ENCODE measurements at places on chromosomes 2 and 18. TPM values are rescaled to one million over a fixed set of nuclear protein-coding genes. Genes with fewer than 3 reads are reported as not detected.

Gene TTC39C
- total RNA-seq, result 5.4 TPM

Gene IL1A
- not detected for total RNA-seq

DNA sequence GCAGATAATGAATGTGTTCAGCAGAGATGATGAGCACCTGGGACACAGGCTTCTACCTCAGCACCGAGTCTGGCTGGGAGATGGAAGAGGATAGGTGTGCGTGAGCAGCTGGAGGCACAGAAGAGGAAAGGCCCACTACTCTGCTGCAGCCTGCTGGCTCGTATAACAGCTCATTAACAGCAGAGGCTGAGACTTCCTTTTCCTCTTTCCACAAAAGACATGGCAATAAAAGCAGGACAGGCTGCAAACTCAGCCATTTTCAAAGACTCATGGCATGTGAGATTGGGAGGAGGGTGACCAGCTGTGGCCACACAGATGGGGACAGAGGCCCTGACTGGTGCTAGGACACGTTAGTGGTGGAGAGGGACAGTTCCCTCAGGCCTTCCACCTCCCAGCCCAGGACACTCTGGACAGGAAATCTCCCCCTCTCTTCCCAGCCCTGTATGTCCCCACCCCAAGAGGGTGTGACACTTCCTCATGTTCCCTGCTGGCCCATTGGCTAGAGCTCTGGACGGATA lies 60.3 kb downstream of the CACNB4 start:
- peak; percentile 50 for DNase-seq

Gene PDCD1
- 5.3 TPM for total RNA-seq

DNA sequence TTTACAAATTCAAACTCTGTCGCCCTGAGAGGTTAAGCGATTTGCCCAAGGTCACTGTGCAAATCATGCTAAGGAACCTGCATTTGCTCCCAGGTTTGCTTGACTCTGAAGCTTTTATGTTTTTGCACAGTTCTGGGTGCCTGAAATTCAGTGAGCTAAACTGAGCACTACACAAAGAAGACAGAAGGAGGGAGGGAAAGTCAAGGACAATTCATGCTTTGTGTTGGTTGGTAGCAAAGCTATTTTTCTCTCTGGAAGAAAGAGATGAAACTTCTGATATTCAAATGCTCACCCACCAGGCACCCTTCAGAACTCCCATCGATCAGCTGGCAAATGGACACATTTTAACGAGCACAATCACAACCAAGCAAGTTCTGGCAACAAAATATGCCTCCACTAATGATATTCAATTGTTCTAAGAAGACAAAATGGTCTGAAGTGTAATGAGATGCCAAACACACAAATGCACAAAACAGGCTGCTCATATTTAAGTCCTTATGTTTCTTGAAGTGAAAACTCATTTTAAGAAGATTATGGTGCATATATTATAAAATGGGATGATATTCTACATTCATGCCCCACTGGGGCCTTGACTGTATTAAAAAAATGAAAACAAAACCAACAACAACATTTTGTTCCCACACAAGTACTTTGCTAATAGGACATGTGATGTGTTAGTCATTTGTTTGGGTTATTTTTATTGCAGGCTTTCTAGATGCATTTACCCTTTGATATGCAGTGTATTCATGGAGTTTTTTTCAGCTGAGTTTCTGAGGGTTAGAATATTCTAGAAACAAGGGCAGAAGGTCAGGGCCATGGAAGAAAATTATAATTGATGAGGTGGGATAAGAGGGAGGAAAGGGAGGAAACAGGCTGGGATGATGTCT lies 445.6 kb upstream of the CELF4 start:
- no peak for DNase-seq

- DNase-seq, result no peak
Measured at GRCh38 chr18:59708988-59709387, 11.8 kb upstream of the CCBE1 start.

Gene B3GNT7
- 7.3 TPM for total RNA-seq

Gene ACP1
- 63.2 TPM for total RNA-seq

GRCh38 chr18:58580623-58581022 lies 48.3 kb downstream of the ALPK2 start:
- no peak for DNase-seq

DNA sequence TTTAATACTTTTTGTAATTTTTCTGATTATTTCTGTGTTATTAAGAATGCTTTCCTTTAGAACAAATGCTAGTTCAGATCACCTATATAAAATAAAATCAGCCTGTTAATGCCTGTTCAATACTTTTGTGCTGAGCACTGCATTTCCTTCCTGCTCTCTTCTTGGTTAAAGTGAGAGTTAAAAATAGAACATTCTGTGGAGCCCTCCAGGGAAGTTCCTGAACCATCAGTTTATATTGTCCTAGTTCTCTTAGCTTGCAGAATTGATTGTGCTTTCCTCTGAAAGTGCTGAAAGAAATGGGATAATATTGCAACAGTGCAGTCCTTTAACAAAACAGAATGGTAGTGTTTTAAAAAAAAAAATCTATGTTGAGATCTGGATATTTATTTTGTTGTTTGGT lies 74.6 kb upstream of the UBXN4 start:
- no peak for DNase-seq

- DNase-seq, result no peak
Measured at GRCh38 chr18:48605408-48605845, 66.6 kb downstream of the CTIF start.

Gene ADAM23
- 39.3 TPM for total RNA-seq

- no peak for DNase-seq
Measured at GRCh38 chr2:232300894-232301387, 77.6 kb upstream of the ALPP start.

- no peak for DNase-seq
Measured at GRCh38 chr2:138244501-138244925, 257.1 kb upstream of the SPOPL start.

- no peak for DNase-seq
Measured at GRCh38 chr2:201938156-201938775, 95.4 kb upstream of the FZD7 start.

Gene RIT2
- total RNA-seq, result not detected

Gene VRK2
- total RNA-seq, result 23.5 TPM

GRCh38 chr18:49733896-49734585 lies 79.3 kb downstream of the ACAA2 start:
- DNase-seq, result no peak

DNA sequence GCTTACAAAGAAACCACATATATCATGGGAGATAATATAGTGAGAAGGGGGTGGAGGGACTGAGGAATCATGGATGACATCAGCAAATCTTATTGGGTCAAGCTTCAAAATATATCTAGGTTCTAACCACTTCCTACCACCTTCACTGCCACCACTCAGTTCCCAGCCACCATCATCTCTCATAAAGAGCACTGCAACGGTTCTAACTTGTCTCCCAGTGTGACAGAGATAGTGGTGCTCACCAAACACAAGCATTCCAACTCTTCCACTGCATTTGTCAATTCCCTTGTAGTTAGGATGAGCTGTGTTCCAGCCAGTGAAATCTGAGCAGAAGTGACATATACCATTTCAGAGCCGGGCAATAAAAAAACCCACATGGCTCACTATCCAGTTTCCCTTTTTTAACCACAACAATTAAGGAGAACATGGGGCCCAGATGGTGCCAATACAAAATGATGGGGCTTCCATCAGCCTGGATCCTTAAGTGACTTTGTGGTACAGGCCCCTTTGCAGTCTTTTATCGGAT lies 318.1 kb downstream of the NBAS start:
- DNase-seq, result no peak

DNA sequence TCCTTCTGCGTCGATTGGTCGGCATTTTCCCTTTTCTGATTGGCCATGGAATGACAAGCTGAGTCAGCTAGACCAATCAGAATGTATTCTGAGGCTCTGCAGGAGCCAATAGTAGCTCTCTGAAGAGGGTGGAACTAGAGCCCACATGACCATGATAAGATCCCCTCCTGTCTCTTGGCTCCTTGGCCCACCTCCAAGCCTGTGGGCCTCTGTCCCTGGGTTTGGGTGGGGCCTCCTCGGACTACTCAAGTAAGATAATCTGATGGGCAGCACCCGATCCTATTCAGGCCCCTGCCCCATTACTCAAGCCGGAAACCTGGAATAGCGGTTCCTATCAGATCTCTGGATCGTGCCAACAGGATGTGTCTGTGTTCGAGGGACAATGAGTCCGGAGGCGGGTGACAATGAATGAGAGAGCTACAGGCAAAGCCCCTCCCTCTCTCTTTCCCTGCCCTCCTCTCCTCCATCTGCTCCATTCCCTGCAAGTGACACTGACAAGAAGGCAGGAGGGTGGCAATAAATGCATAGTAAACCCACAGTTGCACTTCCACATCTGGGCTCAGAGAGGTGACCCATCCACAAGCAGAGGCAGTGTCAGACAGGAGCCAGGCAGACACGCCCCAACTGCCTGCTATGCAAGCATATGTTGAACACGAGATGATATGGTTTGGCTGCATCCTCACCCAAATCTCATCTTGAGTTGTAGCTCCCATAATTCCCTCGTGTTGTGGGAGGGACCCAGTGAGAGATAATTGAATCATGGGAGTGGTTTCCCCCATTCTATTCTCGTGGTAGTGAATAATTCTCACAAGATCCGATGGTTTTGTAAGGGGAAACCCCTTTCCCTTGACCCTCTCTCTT lies 114.7 kb downstream of the TNS1 start:
- peak; percentile 93 for DNase-seq

Gene NCKAP5
- total RNA-seq, result 7.8 TPM

- DNase-seq, result no peak
Measured at GRCh38 chr2:5495586-5495985, 196.6 kb upstream of the SOX11 start.

DNA sequence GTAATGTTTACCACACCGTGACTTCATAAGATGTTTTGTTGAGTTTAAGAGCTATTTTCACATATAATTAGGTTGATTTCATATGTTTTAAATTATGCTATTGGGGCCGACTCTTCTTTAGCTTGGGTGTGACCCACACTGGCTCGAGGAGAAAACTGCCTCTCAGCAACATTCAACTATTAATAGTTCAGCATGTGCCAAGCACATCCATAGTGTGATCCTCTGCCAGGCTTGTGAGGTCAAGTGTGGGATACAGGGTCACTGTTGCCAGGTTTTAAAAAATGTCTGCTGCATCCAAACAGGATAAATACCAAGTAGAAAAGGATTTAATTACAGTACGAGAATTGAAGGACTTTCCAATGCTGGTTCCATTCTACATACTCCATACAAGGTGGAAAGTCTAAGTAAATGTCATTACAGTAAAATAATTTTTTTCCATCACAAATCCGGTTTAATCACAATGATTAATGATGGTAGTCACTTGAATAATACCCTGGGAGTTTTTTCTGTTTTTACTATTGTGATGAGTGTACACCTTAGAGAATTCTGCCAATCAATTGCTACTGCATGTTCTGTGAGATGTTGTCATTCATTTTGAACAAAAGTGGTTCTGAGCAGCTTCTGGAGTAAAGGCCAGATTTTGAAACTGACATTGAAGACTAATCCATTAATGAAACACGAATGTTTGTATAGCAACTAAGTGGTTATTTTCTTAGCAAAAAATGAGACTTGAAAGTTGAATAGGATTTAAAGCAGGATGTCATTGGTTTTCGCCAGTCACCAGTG lies 84.5 kb downstream of the ABI2 start:
- DNase-seq, result no peak

GRCh38 chr18:59787998-59788790 lies 91.0 kb upstream of the CCBE1 start:
- no peak for DNase-seq

- DNase-seq, result no peak
Measured at GRCh38 chr18:9616049-9616448, 1.7 kb upstream of the PPP4R1 start.

- DNase-seq, result peak; percentile 80
Measured at GRCh38 chr2:102061962-102062795, 70.4 kb downstream of the IL1R2 start.

- DNase-seq, result no peak
Measured at GRCh38 chr18:9705183-9705829, 2.8 kb upstream of the RAB31 start.

- no peak for DNase-seq
Measured at GRCh38 chr18:38362286-38362792, 796.7 kb upstream of the CELF4 start.

DNA sequence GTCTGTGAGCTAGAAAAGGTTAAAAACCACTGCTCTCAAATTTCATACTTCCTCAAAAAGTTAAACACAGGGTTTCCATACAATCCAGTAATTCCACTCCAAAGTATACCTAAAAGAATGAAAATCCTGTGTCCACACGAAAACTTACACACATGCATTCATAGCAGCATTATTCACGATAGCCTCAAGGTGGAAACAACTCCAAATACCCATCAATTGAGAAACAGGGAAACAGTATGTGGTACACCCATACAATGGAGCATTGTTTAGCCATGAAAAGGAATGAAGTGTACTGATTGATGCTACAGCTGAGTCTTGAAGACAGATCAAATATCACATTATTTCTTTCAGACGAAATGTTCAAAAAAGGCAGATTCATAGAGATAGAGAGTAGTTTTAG lies 36.7 kb downstream of the UXS1 start:
- DNase-seq, result no peak

DNA sequence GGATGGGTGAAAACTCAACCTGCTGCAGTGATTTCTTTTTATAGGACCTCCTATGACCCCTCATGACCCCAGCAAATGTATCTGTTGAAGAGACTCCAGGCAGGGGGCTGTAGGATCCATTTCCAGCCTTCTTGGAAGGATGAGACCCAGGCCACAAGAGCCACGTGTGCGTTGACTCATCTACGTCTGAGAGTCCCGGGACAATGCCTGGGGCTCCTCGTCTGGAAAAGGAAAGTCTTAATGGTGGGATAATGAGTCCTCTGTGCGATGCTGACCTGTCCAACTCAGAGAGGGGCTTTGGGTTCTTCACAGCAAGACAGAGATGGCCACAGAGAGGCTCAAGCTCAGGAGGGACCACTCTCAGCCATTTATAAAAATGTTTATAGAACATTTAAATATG lies 80.8 kb downstream of the SMIM21 start:
- no peak for DNase-seq

Gene INHBB
- total RNA-seq, result 1.7 TPM

DNA sequence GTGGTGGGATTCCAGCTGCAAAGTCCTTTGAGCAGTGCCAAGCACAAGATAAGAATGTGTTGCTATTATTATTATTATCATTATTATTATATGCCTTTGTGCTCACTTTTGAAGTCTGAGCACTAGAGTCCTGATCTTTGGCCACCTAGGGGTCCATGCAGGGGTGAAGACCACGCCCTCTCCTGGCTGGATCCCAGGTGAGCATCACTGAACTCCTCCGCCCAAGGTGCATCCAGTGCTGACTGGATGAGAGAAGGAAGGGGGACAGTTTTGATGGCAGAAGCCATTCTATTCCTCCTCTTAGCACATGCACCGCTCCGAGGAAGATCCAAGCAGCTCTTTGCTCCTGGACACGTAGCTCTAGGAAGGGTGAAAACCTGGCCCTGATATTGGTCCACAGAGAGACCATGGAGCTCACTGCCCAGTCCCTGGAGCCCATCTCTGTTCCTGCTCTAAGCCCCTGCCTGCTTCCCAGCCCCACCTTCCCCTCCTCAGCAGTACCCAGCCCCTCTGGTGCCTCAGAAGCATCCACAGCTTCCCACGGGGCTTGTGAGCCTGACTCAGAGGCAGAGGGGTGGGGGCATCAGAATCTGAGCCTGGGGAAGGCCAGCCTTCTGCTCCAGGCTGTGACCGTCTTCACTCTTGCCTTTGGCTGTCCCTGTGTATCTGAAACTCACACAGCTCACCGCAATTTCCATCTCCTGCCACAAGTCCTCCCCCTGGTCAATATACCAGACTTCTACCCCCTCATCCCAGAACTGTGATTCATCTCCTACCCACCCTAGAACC lies 45.4 kb downstream of the MCFD2 start:
- peak; percentile 39 for DNase-seq

Measured in right cardiac atrium (tissue), 5 donors.